ENCODE measurements at places on chromosomes 6 and 20. TPM values are rescaled to one million over a fixed set of nuclear protein-coding genes. Genes with fewer than 3 reads are reported as not detected.

Gene SNX9
- total RNA-seq = 19.3 TPM

Gene LST1
- 3.7 TPM for total RNA-seq

Gene BACH2
- 3.7 TPM for total RNA-seq

Gene GNMT
- not detected for total RNA-seq

Gene MYL9
- total RNA-seq = 5.7 TPM

Gene HCK
- total RNA-seq = 8.4 TPM

Gene CDKN1A
- total RNA-seq = 62.1 TPM

Gene SRMS
- total RNA-seq = not detected

Gene KATNA1
- 30.8 TPM for total RNA-seq

Gene SH3BGRL2
- total RNA-seq = 4.7 TPM

Gene RBM24
- 116 TPM for total RNA-seq

Gene CEP162
- 4.7 TPM for total RNA-seq

Gene BCLAF1
- 87.2 TPM for total RNA-seq

Gene BCKDHB
- total RNA-seq = 24.5 TPM

Gene IRF4
- 3.1 TPM for total RNA-seq

Gene CRISP2
- not detected for total RNA-seq

Gene CRYBG1
- 3.7 TPM for total RNA-seq

Gene C6orf58
- total RNA-seq = not detected

Gene APCDD1L
- total RNA-seq = 4.2 TPM

Gene SLC13A3
- total RNA-seq = 2.6 TPM

Gene ECT2L
- total RNA-seq = under 0.01 TPM

Gene GPX5
- not detected for total RNA-seq

Gene PGBD1
- 4.2 TPM for total RNA-seq

Gene TCF15
- 2.1 TPM for total RNA-seq

Gene SCUBE3
- total RNA-seq = 0.52 TPM

Gene RNF217
- 27.1 TPM for total RNA-seq

Gene OPN5
- total RNA-seq = not detected

Gene PAX1
- total RNA-seq = under 0.01 TPM

Gene B3GAT2
- 0.52 TPM for total RNA-seq

Gene ID4
- total RNA-seq = 12.5 TPM

Gene HTR1E
- total RNA-seq = not detected

Gene BMP2
- 2.6 TPM for total RNA-seq

Gene B3GALT4
- 2.1 TPM for total RNA-seq

Gene YIPF3
- total RNA-seq = 54.3 TPM

Gene ERVFRD-1
- not detected for total RNA-seq

Gene CALHM4
- total RNA-seq = not detected

Gene CNKSR3
- 3.7 TPM for total RNA-seq

Gene ARMH2
- not detected for total RNA-seq

Gene CRIP3
- 2.1 TPM for total RNA-seq

Gene SUPT3H
- total RNA-seq = 9.9 TPM

Gene ENPP3
- total RNA-seq = 1.0 TPM

Gene RHAG
- 1.6 TPM for total RNA-seq

Gene IP6K3
- 13.6 TPM for total RNA-seq

Gene WFDC2
- total RNA-seq = not detected

Gene NKX2-4
- total RNA-seq = not detected

Gene TTK
- total RNA-seq = 4.2 TPM

Gene GPLD1
- total RNA-seq = 2.6 TPM

Gene CRISP3
- total RNA-seq = not detected

Gene ZFP57
- total RNA-seq = not detected

Gene NNAT
- 133 TPM for total RNA-seq

Gene NT5E
- total RNA-seq = 32.9 TPM

Gene WFDC10B
- total RNA-seq = not detected
